Substantia nigra (tissue), 51 donors: ENCODE measurements at places on chromosomes 3 and 15.

DNA sequence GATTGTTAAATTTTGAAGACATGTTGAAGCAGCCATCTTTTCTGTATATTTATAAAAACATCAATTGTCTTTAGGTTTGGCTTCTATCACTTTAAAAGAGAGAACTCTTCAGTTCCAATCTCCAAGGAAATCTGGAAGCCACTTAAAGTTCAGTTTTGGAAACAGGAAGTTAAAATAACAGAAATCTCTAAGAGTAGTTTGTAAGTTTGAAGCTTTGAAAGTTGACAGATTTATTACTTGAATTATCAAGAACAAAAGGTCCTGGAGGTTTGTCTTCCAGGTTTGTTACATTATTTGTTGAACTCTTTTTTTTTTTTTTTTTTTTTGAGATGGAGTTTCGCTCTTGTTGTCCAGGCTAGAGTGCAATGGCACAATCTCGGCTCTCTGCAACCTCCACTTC is 30.0 kb downstream of the RNF111 start:
- no peak for DNase-seq

GRCh38 chr15:23050708-23051107 is 11.3 kb upstream of the TUBGCP5 start:
- no peak for DNase-seq

DNA sequence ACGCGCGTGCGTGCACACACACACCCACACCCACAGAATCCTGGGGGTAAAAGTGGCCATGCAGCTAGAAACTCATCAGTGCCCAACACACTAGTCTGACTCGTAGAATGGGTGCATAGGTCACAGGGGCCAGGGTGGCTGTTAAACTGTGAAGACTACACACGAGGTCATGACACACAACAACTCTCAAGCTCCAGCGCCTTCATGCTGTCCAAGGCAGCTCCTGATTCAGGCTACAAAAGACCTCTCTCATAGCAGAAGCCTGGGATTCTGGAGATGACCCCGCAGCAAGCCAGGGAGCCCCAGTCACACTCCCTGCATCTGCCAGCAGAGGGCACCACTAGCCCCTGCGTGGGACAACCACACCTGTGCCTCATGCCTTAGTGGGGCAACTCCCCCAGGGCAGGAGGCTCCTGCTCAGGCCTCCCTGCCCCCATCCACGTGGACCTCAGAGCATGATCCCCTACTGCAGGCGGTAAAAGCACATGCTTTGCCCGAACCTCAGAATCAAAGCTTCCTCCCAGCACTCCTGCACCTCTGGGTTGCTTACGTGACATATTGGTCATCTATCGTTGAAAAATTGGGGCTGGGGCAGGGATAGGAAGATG is 93.1 kb downstream of the LRIG1 start:
- peak; percentile 39 for DNase-seq

- no peak for DNase-seq
Observed at GRCh38 chr3:144104186-144104585, 132.6 kb downstream of the DIPK2A start.

DNA sequence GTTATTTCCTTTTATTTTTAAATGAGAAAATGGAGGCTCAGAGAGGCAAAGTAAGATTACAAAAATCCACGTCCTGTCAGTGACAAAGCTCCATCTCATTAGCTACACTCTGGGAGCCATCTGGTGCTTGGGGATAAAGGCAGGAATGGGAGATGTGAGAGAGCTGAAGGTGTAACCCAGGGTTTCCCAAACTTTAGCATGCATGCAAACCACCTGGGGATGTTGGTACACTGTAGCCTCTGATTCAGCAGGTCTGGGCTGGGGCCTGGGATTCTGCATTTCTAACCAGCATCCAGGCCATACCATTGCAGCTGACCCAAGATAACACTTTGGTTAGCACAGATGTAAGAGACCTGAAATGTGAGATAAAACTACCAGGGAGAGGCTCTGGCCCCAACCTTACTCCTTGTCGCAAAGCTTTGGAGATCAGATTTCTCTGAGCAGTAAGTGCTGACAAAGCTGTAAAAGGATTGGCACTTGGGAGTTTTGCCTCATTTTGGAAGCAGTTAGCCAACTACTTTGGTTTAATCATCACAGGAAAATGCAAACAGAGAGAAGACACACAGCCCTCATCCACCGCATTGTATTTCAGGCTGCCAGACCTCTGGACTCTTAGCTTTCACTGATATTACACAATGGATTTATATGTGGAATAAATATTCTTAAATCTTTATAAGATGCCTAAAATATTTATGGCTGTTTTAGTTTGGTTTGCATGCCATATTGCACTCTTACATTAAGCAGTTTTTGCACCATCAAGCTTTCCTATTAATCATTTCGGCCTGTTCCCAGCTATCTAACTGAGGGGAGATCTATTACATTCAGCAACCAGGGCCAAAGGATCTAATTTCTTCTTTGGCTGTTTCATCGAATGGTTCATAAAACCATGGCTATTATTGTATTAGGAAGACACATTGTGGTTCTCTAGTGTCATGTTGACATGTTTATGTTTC is 263.0 kb downstream of the EBLN2 start:
- DNase-seq, result no peak

DNA sequence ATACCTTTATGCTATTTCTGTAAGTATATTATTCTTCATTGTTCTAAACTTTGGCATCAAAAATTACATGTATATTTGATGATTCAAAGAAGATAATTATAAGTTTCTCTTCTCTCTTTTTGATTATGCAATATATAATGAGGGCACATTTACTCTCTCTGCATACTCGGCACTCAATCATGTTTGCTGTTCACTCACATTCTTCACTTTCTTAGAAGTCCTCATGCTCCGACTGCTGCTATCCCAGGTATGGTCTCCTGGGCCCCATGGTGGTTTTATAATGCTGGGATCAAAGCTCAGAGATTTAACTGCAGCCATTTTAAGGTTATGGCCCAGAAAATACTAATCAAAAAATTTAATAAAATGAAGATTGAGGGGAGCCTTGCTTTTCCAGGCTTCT is 529.7 kb upstream of the IL12A start:
- no peak for DNase-seq

- no peak for DNase-seq
Observed at GRCh38 chr3:115217678-115218451, 70.8 kb upstream of the ZBTB20 start.

- DNase-seq, result no peak
Observed at GRCh38 chr3:195597229-195597628, 13.5 kb upstream of the APOD start.

GRCh38 chr3:162295323-162295983 is 798.8 kb downstream of the OTOL1 start:
- DNase-seq, result no peak

DNA sequence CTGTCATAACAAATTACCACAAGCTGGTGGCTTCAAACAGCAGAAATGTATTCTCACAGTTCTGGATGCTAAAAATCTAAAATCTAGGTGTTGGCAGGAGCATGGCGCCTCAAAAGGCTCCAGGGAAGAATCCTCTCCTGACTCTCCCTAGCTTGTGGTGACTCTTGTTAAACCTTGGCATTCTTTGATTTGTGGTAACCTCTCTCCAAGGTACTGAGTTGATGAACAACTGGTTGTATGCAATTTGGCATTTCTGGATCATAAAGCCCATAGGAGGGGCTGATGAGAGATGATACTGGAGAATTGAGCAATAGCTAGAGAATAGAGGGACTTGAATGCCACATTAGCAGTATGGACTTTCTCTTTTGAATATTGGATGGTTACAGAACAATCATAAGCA is 821.8 kb downstream of the TBL1XR1 start:
- DNase-seq, result no peak

- DNase-seq, result no peak
Observed at GRCh38 chr3:141279077-141279967, 47.7 kb downstream of the PXYLP1 start.

GRCh38 chr3:194072097-194072428 is 63.9 kb upstream of the HES1 start:
- DNase-seq, result no peak

- no peak for DNase-seq
Observed at GRCh38 chr3:12456441-12456840, 27.8 kb upstream of the TSEN2 start.

DNA sequence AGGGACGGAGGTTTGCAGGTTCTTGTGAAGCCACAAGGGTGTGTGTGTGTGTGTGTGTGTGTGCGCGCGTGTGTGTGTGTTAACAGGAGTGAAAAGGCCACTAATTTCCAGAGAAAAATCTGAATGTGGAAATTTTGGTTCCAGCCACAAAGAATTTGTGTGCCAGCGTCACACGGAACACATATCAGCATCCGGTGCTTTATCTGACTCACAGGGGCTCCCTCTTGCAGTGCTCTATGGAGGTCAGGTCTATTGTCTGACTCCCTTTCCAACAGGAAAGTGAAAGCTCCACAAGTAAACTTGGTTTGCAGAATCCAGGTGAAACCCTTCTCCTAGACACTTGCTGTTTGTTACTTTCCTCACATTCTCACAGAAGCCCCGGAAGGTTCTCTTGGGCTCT is 6.2 kb downstream of the CLDN11 start:
- no peak for DNase-seq

DNA sequence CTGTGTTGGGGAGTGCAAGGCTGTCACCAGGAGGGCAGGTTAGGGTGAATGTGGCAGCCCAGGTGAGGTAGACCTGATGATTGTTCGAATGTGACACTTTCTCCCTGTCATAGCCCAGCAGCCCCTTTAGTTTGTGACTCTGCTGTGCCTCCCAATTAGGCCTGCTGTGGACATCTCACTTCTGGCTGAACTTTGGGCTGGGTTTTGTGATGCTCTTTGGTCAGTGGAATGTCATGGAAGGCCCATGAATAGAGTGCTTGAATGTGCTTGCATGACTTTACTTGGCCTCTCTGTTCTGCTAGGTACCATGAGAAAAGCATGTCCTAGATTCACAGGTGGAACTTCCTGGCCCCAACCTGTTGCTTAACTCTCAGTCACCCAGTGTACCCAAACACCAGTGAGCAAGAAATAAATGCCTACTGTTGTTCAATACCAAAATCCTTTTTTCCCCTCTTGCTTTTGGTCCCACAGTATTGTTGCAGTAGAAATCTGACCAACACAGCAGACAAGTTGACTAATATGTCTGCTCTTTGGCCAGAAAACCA is 249.7 kb downstream of the PTPRG start:
- no peak for DNase-seq

- no peak for DNase-seq
Observed at GRCh38 chr3:152729906-152730305, 105.0 kb upstream of the P2RY1 start.

DNA sequence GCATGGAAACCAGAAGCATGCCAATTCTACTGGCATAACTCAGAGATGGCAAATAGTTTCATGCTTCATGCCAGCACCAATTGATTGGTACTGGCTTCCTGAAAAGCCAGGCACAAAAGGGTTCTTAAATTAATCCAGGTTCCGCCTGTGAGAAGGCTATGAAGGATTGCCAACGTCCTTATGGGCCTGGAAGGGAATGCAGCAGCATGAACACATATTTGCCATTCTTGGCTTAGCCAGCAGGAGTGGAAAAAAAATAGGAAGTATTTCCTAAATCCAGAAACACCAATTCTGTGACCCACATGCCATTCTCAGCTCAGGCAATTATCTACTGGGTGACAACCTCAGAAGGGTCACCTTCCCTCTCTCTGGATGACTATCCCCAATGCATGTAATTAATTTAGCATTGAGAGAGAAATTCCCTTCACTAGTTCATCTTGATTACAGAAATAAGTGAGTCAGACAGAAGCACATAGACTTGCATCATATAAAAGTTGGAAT is 36.0 kb downstream of the ADAMTS9 start:
- no peak for DNase-seq

GRCh38 chr3:47636225-47636624 is 57.6 kb upstream of the CSPG5 start:
- no peak for DNase-seq

- DNase-seq, result no peak
Observed at GRCh38 chr3:99286266-99286845, 352.0 kb upstream of the COL8A1 start.

DNA sequence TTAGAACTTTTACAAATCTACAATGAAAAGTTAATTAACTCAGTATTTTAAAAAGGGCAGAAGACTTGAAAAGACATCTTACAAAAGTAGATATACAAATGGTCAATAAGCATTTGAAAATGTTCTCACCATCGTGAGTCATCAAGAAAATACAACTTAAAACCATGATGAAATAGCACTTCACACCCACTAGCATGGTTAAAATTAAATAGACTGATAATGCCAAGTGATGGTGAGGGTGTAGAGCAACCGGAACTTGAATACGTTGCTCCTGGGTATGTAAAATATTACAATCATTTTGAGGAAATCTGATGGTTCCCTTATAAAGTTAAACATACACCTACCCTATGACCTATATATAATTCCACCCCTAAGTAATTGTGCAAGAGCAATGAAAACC is 319.8 kb upstream of the UMPS start:
- no peak for DNase-seq

DNA sequence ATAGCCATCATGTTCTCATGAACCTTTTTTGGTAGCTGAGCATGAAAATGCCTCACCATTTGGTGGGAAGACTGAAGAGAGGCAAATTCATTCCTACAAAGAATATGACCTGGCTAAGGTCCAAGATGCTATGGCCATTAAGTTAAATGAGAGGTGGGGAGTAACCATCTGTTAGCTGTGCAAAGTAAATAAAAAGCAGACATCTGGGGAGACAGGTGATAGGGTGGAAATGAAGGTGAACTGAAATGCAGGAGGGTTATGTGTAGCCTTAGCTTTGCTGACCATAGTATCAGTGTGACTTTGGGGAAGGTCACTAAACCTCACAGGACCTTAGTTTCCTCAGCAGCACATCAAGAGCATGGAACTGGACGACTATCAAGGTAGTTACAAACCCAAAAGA is 111.0 kb upstream of the STRIT1 start:
- DNase-seq, result no peak

- DNase-seq, result no peak
Observed at GRCh38 chr15:51756482-51756881, 5.1 kb downstream of the TMOD2 start.

GRCh38 chr3:46429671-46430070 is 22.6 kb downstream of the CCRL2 start:
- no peak for DNase-seq

- no peak for DNase-seq
Observed at GRCh38 chr3:66418475-66418931, 82.3 kb downstream of the LRIG1 start.

DNA sequence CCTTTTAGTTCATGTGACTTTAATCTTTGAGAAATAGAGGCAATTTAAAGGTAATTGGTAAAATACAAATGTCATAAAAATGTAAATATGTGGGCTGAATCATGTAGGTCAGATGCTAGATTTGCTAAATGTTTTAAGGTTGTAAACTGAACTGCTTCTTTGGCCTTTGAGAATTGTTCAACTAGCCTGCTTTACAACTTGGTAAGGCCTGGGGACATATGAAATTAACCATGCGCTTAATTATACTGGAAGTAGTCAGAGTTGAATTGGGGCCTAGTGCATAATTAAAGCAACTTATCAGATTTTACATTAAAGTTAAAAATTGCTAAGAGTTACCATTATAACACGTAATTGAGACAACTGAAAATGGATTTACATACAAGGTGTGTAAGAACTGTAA is 21.0 kb upstream of the TMEM45A start:
- no peak for DNase-seq

DNA sequence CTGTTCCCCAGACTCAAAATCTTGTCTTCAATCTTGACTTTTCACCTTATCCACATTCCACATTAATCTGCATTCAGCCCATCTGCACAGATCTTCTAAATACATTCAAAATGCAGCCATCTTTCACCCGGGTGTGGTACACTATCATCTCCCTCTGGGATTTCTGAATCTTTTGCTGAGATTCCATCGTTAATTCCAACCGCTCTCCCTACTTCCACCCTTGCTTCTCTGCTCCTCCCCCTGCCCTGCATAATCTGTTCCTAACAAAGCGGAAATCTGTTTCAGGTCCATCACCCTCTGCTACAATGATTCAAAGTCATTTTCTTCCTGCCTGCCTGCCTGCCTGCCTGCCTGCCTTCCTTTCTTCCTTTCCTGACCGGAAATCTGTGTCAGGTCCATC is 7.9 kb upstream of the GOLGA8B start:
- no peak for DNase-seq
